ENCODE measurements at places on chromosomes 4 and X.
A peak's percentile ranks its signal among the peaks of the same experiment; 100 is the strongest.

- no peak for DNase-seq
These were observed 40.5 kb downstream of the ATP1B4 start for GRCh38 chrX:120402369-120402768.

GRCh38 chr4:82823062-82823461 is 24.5 kb upstream of the SCD5 start:
- DNase-seq: no peak

GRCh38 chr4:42654631-42655268 is 2.2 kb downstream of the ATP8A1 start:
- DNase-seq: no peak

DNA sequence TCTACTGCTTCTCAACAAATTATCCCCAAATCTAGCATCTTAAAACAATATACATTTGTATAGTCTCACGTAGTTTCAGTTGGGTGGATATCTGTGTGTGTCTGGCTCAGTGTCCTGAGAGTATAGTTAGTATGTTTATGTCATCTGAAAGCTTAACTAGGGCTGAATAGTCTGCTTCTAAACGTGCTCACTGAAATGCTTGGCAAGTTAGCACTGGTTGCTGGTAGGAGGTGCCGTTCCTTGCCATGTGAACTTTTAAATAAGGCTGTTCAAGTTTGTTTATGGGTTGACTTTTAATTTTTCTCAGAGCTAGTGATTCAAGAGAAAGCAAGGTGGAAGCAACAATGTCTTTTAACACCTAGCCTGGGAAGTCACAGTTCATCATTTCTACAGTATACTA is 1673.6 kb downstream of the PCDH7 start:
- no peak for DNase-seq

DNA sequence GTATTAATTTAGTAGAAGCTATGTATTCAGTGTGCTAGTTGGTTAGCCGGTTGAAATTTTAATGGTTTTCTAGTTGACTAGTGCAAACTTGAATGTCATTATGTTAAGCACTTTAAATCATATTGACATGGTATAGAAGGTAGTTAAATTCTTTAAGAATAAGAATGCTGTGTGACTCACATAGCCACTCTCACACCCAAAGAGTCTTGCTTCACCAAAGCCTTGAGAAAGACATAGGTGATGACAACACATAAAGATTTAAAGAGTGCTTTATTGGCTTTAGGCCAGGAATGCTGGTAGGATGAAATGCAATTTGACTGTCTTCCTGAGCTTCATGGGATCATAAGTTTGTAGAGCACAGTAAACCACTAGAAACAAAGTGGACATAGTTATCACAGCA is 85.3 kb downstream of the DCAF8L2 start:
- no peak for DNase-seq

DNA sequence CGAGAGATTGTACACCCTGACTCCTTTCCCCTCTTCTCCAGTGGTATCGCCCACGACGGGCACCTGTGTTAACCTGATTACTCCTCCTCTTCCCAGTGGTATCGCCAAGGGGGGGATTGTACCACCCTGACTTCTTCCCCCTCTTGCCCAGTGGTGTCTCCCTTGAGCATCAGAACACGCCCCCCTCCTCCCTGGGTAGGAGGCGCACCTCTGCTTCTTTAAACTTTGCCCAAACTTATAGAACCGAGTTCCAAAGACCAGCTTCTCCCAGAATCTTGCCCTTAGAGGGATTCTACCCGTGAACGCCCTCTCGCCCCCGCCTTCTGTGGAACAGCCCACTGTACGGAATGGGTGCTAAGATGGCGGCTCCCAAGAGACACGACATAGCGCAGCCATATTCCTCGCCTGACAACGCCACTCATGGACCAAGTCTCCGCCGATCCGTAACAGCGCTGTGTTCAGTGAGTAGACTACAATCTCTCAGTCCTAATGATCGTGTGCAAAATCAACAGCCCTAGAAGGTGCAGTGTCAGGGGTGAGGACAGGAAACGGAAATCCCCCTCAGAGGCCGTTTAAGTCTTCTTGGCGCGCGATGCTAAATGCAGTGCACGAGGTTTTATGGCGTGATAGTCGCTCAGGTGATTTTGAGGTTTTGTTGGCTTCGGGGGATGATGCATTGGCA is 4.2 kb upstream of the ZNF157 start:
- DNase-seq: peak; percentile 80

DNA sequence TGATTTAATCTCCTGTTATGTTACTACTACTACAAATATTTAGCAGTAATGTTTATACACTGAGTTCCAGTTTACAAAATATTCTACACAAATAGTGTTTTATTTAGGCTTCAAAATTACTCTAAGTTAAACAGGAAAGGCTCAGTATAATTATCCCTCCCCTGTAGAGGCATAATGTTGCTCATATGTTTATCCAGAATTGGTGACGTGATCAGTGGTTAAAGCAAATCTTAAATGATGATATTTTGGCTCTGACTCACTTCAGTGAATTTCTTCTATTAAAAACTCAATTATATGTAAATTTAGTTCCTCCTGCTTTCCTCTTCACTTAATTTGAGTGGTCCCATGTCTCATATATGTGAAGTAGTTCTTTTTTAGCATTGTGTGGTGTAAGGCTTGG is 438.5 kb downstream of the ADGRL3 start:
- no peak for DNase-seq

DNA sequence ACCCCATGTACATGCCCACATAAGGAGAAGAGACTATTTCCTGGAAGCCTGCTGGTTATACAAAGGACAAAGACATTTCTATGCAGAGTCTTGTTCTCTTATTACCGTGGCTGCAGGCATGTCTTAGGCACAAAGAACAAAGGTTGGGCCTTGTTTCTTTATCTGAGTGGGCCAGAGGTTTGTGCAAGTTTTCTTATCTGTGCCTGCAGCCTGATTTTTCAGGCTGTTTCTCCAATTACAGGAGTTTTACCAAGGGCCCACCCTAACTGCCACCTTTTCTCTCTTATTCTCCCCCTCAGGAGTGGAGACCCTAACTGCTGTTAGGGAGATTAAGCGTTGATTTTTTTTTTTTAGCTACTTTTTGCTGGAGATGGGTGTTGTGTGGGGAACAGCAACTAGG is 3.5 kb downstream of the TENT5D start:
- no peak for DNase-seq

DNA sequence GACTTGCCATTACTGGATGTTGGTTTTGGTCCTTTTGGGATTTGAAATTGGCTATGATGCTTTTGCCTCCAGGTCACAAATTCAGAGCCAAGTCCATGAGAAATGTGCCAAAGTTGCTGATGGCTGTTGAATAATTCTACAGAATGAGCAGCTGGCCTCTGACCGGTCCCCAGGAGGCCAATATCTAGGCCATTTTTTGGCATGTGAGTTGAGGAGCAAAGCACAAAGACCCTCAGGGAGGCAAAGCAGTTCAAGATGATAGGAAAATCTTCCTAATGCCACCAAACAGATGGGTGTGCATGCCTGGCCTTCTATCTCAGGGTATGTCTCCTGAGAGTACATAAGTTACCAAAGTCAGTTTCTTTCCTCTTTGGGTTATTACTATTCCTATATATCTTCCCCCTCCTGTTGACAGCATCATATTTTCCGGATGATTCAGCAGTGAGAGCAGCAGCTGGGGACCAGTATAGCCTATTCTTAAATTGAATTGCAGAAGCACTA is 44.4 kb downstream of the SEL1L3 start:
- no peak for DNase-seq

DNA sequence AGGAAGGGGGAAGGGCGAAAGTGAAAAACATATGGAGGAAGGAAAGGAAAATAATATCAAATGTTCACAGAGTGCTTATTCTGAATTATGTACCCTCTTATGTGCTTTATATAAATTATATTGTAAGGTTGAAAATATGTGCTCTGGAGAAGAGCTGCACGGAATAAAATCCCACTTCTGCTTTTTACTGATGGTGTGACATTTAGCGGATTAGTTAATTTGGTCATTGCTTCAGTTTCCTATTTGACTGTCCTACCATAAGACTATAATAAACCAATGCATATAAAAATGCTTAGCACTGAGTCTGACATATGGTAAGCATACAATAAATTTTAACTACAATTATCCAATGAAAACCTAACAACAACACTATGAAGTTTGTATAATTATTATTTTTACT is 86.2 kb downstream of the NPFFR2 start:
- DNase-seq: no peak

GRCh38 chrX:67523932-67524331 is 19.9 kb upstream of the AR start:
- no peak for DNase-seq

GRCh38 chr4:1248245-1249147 is at the start of gene CTBP1:
Gene CTBP1 (minus strand): TSS chr4:1249130. CDS start chr4:1241331, 7,799 bp downstream.
- peak; percentile 95 for DNase-seq

- DNase-seq: no peak
These were observed 70.0 kb downstream of the MGST2 start for GRCh38 chr4:139735381-139736273.

All from stimulated activated effector memory CD8-positive, alpha-beta T cell treated with anti-CD3 and anti-CD28 coated beads, Interleukin-12 subunit alpha, Interleukin-12 subunit beta, amount 100 ng/mL, for 72 hours (primary cell).